Activated CD4-positive, alpha-beta memory T cell treated with anti-CD3 and anti-CD28 coated beads, Interleukin-2, amount 10 ng/mL, durations not matched to agents 7 days and 5 days (primary cell): ENCODE measurements at places on chromosomes 7 and 10.

- H3K4me1 ChIP-seq = no peaks in the 10 kb centered on the region
- H3K27ac ChIP-seq = no peak overlapping the region
- H3K4me3 ChIP-seq = no peak overlapping the region
- H3K36me3 ChIP-seq = no peaks in the 10 kb centered on the region
- DNase-seq = no peak
- no peaks in the 10 kb centered on the region for H3K27me3 ChIP-seq
Observed at GRCh38 chr10:44673245-44673983, 237.7 kb upstream of the TMEM72 start.

DNA sequence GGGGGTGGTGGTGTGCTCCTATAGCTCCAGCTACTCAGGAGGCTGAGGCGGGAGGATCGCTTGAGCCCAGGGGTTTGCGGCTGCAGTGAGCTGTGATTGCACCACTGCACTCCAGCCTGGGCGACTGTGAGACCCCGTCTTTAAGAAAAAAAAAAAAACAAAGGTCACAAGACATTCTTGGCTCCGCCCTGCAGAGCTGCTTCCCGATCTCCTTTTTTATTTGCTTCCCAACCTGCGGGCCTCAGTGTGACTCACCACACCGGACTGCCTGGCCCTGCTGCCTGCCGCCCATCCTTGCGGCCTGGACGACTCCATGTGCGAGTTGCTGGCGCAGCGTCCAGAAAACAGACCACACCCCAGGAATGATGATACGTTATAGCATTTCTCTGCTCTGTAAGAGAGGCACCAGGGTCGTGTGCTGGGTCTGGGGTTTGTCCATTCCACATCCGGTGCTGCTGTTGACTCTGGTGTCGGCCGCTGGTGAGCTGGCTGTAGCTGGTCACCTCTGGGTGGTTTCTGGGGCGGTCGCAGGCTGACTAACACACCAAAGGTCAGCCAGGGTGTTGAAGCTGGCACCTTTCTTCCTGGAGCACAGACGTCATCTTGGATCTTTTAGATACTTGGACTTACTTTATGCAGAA is 123.6 kb downstream of the TCF7L2 start:
- H3K36me3 ChIP-seq = no peaks in the 10 kb centered on the region
- DNase-seq = no peak
- H3K27me3 ChIP-seq = peaks cover 7% of the 10 kb centered on the region
- no peaks in the 10 kb centered on the region for H3K4me1 ChIP-seq
- no peak overlapping the region for H3K27ac ChIP-seq

DNA sequence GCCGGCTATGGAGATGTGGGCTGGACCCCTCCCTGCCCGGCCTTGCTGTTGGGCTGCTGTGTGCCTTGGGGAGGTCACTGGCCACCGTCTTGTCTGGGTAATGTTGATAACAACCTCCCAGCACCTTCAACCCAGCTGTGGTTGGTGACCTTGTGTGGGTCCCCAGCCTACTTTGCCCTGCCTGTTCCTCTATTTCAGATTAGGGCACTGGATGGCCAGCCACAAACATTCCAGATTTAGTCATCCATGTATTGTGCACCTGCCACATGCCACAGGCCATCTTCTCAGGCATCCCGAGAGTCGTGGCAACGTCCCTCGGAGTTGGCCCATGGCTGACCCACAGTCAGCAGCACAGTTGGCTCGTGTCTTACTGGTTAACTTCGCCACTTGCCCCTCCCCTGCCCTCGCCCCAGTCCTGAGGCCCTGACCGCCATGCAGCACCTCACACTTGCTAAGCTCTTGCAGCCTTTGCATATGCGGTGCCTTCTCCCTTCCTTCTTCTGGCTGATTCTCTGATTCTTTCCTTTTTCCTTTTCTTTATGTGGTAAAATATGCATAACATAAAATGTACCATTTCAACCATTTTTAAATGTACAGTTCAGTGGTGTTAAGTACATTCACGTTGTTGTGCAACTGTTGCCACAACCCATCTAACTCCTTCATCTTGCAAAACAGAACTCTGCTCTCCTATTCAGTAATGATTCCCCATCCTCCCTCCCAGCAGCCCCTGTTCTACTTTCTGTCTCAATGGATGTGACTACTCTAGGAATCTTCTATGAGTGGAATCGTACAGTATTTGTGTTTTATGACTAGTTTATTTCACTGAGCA is 60.6 kb downstream of the PRF1 start:
- no peak overlapping the region for H3K4me3 ChIP-seq
- H3K27ac ChIP-seq = no peak overlapping the region
- no peaks in the 10 kb centered on the region for H3K4me1 ChIP-seq
- H3K27me3 ChIP-seq = no peaks in the 10 kb centered on the region
- no peak for DNase-seq

GRCh38 chr7:12942609-12943008 is 255.2 kb downstream of the ARL4A start:
- DNase-seq = no peak
- H3K4me3 ChIP-seq = no peak overlapping the region
- H3K4me1 ChIP-seq = no peaks in the 10 kb centered on the region
- no peaks in the 10 kb centered on the region for H3K36me3 ChIP-seq
- no peak overlapping the region for H3K27ac ChIP-seq

DNA sequence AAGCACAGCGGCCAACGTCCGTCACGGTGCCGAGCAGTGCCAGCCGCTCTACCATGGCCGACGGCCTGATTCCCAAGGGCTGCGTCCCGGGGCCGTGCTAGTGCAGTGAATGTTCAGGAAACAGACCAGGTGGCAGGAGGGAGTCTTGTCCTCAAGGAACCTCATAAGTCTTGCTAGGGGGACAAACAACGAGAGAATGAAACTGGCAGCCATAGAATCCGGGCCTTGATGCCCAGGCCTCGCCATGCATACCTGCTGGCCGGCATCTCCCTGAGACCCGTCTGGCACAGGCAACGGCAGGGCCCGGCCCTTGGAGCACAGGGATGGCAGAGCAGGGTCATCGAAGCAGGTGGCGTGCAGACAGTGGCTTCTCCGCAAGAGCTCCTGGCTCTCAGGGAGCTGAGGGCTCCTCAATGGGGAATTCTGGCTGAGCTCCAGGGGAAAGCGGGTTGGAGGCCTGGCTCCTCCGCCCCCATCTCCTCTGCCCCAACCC is 58.8 kb downstream of the DIP2C start:
- peaks cover 6% of the 10 kb centered on the region for H3K27me3 ChIP-seq
- H3K27ac ChIP-seq = no peak overlapping the region
- no peak overlapping the region for H3K4me3 ChIP-seq
- H3K36me3 ChIP-seq = no peaks in the 10 kb centered on the region
- H3K4me1 ChIP-seq = no peaks in the 10 kb centered on the region

DNA sequence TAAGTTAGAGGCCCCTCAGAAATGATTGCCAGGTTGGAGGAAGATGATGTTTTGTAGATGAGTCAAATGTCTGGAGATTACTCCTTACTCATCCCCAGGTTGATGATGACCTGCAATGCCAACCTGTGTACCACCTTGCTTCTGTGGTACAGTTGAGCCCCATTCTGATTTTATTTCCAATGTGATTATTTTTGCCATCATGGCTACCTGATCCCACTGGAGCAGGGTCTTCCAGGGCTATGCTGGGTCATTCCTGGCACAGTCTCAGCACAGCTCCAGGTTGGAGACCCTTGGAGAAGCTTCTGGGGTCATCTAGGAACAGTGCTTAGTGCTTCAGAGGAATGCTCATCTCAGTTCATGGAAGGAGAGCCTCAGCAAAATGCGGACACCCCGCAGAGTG is 34.3 kb downstream of the LRRC18 start:
- no peaks in the 10 kb centered on the region for H3K36me3 ChIP-seq
- DNase-seq = no peak
- no peak overlapping the region for H3K27ac ChIP-seq
- H3K4me3 ChIP-seq = no peak overlapping the region

GRCh38 chr10:33267708-33268107 is 66.8 kb downstream of the NRP1 start:
- no peak overlapping the region for H3K4me3 ChIP-seq
- peaks cover 4% of the 10 kb centered on the region for H3K36me3 ChIP-seq
- peaks cover 25% of the 10 kb centered on the region for H3K4me1 ChIP-seq
- DNase-seq = no peak
- peaks cover 30% of the 10 kb centered on the region for H3K27me3 ChIP-seq
- H3K27ac ChIP-seq = no peak overlapping the region

DNA sequence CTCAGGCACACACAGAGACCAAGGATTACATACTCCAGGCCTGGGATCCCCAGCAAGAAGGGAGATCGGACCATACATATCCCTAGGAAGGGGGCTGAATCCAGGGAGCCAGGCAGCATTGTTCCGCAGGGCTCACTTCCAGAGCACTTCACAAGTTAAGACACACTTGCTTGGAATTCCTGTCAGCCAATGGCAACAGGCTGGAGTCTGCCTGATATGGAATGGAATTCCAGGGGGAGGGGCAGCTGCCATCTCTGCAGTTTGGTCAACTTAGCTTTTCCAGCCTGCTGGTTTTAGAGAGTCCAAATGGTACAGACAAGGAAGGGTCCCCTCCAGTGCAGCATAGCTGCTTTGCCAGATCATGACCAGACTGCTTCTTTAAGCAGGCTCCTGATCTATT is 290.0 kb upstream of the GLI3 start:
- no peak overlapping the region for H3K4me3 ChIP-seq
- H3K27me3 ChIP-seq = no peaks in the 10 kb centered on the region
- H3K4me1 ChIP-seq = no peaks in the 10 kb centered on the region
